ENCODE measurements at places on chromosomes 6 and 20. TPM values are rescaled to one million over a fixed set of nuclear protein-coding genes. Genes with fewer than 3 reads are reported as not detected.

GRCh38 chr20:20528861-20529260 lies 161.0 kb downstream of the INSM1 start:
- DNase-seq, result no peak

DNA sequence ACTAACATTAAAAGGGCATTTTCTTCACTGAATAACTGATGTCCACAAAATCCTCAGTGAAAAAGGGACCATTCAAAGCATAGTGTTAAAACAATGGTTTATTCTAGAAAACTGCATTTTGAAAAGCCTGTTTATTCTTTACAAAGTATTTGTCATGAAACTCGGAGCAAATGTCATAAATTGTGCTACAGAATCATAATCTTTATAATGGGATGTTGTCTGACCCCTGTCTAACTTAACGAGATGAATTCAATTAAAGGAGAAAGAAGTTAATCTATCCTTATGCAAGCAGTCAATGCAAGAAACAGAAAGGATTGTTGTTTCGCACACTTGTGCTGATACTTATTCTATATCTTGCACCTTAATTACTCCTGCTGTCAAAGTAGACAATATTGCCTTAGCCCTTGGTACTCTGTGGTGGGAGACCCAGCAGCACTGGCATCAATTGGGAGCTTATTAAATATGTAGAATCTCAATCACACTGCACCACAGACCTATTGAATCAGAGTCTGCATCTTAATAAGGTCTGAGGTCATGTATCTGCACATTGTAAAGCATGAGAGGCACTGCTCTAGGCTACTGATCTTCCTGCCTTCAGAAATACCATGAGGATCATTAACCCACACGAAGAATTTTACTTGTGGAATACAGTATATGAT lies 708.3 kb downstream of the HDGFL1 start:
- DNase-seq, result no peak

DNA sequence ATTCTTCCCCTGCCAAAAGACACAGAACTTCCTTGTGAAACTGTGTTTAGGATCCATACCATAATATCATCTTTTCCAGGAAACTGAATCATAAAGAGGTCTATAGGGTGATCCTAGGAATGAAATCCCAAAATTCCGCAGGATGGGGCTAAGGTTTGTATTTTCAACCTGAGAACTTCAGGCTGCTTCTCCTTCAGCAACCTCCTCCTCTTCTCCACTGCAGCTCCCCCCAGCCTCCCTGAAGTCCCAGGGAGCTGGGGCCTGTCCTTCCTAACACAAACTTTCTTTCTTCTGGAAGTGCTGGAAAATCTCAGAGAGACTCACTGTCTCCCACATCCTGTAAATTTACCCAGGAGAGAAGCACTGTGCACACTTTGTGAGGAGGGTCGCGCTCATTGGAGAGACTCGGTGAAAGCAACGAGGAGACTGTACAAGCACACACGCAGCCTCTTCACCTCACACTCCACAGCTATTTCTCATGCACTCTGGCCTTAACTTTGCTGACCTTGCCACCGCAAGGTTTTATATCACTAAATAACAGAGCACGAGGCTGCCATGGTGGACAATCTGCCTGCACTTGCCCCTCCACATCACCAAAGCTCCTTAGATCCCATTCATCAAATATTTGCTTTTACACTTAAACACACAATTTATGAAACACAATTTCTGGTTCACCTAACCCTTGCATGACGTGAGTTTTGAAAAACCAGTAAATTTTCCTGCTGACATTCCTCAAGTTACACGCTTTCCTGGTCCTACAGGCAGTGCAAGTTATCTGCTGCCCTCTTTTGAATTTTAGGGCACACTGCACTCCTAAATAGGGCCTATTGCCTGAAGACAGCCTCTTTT lies 14.3 kb downstream of the ID4 start:
- DNase-seq, result no peak

Gene LAMP5
- total RNA-seq, result 3.3 TPM
